ENCODE measurements at places on chromosomes 2 and 18.

GRCh38 chr2:44168681-44169154, at the start of gene PPM1B:
Gene PPM1B, plus strand, starts transcription at chr2:44168875. Its CDS starts 32,325 bp downstream, at chr2:44201200.
- DNase-seq, result peak; percentile 99

DNA sequence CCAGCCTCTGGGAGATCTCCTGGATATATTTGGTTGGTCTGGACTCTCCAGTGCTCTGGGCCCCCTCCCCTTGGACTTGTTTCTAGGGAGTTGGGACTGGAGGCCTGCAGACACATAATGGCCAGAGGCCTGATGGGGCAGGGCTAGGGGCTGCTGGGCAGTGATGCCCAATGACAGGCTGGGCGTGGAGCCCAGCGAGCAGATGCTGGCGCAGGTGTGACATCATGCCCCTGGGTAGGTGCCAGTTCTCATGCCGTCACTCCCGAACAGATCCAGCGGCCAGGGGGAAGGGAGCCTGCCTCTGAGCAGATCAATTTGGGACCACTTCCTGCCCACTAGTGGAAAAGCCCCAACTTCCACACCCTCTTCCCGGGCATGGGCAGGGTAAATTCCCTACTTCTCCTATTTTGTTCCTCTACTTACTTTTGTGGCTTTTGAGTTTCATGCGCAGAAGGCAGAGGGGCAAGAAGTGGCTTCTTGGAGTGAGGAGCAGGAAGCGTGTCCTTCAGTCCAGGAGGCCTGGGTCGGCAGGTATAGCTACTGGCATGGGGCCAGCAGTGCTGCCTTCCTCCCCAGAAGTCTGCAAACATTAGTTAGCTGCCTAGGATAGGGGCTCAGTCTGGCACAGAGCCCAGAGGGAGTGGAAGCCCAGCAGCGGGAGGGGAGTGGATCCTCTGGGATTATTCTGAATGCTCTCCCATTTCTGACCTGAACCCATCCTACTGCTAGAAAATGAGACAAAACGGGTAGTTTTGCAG, 6.1 kb downstream of the MPV17 start:
- no peak for DNase-seq

- no peak for DNase-seq
Observed at GRCh38 chr2:149904352-149905175, 317.0 kb upstream of the MMADHC start.

- no peak for DNase-seq
Observed at GRCh38 chr2:30022444-30023071, 101.2 kb upstream of the ALK start.

- no peak for DNase-seq
Observed at GRCh38 chr2:161321944-161322648, 13.9 kb downstream of the PSMD14 start.

- DNase-seq, result no peak
Observed at GRCh38 chr2:36466135-36466534, 110.6 kb downstream of the CRIM1 start.

DNA sequence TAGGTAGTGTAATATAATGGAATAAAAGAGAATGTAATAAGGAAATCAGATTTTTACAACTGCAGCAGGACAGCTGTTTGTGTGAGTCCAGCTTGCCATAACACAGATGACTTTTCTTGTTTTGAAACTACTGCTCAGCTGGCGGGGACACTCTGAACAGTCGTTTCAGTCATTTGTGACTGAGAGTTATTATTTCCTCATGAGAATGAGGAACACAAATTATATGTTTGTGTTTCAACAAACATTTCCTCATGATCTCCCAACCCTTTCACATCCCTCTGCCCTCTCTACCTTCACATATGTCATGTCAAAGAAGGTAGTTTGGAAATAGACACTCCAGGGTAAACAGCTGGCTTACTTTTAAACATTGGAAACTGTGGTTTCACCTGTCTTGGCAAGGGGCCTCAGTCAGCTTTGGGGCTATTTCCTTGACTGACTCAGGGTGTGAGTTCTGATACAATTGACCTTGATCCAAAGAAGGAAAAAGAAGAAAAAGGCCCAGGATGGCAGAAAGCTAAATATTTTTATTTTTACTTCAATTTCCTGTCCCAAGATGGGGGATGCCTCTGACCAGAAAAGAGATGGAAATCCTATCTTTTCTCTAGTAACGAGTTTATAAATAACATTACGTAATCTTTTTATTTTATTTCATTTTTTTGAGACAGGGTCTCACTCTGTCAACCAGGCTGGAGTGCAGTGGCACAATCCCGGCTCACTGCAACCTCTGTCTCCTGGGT, 593 bp downstream of the SP140L start:
- DNase-seq, result no peak

GRCh38 chr18:24009651-24010333, 4.8 kb upstream of the TTC39C start:
- DNase-seq, result no peak

- no peak for DNase-seq
Observed at GRCh38 chr18:32183503-32183902, 6.3 kb upstream of the MEP1B start.

- DNase-seq, result no peak
Observed at GRCh38 chr2:53170466-53170865, 597.1 kb upstream of the CHAC2 start.

- no peak for DNase-seq
Observed at GRCh38 chr2:200479692-200480265, 30.1 kb downstream of the KCTD18 start.

DNA sequence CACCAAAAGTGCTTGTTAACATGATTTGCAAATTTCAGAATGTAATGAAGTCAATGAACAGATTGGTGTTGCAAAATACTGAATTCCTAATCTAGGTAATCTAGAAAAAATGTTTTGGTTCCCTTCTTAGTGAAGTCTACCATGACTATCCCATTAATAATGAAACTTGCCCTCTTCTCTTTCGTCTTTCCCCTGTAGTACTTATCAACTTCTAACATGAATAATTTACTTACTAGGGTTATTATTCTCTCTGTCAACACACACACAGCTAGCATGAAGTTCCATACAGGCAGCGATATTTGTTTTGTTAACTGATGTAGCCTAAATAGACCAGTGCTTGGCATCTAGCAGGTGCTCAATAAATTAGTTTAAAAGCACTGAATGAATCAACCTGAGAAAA, 160.2 kb downstream of the NCK2 start:
- no peak for DNase-seq

DNA sequence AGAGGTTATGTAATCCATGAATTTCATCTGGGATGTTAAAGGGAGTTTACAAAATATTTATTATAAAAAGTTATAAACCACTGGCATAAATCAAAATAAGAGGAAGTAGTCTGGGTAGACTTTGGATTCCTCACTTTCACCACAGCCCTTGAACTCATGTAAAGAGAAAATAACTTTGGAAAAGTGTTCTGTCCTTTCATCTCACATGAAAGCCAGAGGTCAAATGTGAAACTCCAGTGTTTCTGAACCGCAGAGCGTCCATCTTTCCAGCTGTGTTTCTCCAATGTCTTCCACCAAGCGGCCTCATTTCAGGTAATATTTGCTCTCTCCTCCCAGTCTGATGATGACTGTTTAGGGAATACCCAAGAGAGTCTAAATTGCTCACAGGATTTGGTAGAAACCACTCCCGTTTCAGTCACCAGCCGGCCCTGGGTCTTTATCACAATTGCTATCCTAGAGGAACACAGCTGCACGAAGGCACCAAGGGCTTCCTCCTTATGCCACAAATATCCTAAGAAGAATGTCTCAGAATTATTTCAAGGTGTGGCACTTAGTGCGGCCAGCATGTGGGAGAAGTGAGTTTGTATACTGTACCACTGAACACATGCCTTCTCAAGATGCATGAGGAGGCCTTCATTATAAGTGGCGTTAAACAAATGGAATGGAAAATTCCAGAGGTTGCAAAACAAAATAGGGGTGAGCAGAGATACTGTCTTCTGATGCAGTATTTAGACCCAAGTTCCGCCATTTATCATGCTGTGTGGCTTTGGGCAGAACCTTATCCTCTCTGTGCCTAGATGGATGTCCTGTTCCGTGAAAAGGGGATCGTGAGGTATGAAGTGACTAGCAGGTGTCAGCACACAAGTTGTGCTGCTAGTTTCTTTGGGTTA, 63.8 kb downstream of the ACTR2 start:
- DNase-seq, result no peak

GRCh38 chr2:62344472-62344871, 148.6 kb downstream of the B3GNT2 start:
- no peak for DNase-seq

DNA sequence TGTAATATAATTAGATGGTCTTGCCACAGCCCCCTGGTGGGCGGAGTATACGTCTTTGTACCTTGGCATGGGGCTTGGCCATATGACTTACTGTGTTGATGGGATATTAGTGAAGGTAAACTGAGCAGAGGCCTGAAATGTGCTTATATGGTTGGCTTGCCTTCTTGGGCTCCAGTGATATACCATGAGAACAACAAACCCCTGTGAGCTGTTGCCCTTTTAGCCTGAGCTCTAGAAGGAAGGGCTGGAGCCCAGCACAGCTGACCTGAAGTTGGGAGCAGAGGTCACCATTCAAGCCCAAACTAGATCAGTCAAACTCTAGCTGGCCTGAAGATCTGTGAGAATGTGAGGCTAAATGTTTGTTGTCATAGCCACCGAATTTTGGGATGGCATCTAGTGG, 75.2 kb upstream of the CD302 start:
- no peak for DNase-seq

- no peak for DNase-seq
Observed at GRCh38 chr18:75966431-75966830, 528.6 kb downstream of the ZNF516 start.

GRCh38 chr2:80579756-80580155, 275.2 kb upstream of the LRRTM1 start:
- no peak for DNase-seq

DNA sequence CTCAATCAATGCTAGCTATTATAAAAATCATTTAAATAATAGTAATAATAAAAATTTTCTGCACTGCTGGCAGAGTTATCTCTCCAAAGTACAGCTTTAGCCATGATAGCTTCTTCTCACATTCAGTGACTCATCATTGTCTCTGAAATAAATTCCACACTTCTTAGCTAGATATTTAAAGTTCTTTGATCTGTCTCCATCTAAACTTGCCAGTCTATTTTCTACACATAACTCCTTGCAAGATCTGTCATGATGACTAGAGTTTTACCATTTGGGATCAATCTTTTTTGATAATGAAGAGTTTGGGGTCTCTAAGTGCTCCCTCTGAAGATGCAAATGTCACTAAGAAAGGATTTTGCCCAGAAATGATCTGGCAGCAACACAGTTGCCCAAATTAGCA, 155.4 kb upstream of the LHCGR start:
- DNase-seq, result no peak

GRCh38 chr2:162938387-162938786, 99.8 kb upstream of the KCNH7 start:
- DNase-seq, result no peak

DNA sequence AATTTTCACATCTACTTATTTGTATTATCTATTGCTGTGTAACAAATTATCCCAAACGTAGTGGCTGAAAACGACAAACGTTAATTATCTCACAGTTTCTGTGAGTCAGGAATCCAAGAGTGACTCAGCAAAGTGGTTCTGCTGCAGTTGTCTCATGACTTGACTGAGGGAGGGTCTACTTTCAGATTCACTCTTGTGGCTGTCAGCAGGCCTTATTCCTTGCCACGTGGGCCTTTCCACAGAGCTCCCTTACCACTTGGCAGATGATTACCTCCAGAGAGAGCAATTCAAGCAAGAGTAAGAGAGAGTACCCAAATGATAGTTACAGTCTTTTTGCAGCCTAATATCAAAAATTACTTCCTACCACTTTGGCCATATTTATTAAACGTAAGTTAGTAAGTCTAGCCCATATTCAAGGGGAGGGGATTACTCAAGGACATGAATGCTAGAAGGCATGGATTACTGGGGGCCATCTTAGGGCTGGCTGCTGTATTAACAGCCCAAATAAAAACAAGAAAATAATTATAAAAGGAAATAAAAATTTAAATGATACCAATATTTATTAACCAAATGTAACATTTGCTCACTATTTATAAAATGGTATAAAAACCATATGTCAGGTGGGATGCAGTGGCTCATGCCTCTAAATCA, 48.7 kb upstream of the NBEAL1 start:
- no peak for DNase-seq

DNA sequence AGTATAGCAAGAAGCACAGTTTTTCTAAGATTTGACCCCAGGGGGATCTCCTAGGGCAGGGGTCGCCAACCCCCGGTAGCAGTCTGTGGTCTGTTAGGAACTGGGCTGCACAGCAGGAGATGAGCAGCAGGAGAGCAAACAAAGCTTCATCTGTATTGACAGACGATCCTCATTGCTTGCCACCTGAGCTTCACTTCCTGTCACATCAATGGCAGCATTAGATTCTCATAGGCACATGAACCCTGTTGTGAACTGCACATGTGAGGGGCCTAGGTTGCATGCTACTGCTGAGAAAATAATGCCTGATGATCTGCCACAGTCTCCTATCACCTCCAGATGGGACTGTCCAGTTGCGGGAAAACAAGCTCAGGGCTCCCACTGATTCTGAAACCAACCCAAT, 136.2 kb downstream of the RGPD3 start:
- no peak for DNase-seq

- DNase-seq, result no peak
Observed at GRCh38 chr2:215594766-215595165, 158.9 kb upstream of the FN1 start.

- no peak for DNase-seq
Observed at GRCh38 chr2:80311304-80311703, 6.8 kb upstream of the LRRTM1 start.

GRCh38 chr2:150742094-150742493, 254.6 kb upstream of the RND3 start:
- no peak for DNase-seq

GRCh38 chr2:45329045-45329677, 281.9 kb downstream of the SRBD1 start:
- no peak for DNase-seq

GRCh38 chr2:208097801-208098200, 26.5 kb downstream of the CRYGD start:
- no peak for DNase-seq

GRCh38 chr18:77148289-77148688, 15.7 kb upstream of the MBP start:
- no peak for DNase-seq

DNA sequence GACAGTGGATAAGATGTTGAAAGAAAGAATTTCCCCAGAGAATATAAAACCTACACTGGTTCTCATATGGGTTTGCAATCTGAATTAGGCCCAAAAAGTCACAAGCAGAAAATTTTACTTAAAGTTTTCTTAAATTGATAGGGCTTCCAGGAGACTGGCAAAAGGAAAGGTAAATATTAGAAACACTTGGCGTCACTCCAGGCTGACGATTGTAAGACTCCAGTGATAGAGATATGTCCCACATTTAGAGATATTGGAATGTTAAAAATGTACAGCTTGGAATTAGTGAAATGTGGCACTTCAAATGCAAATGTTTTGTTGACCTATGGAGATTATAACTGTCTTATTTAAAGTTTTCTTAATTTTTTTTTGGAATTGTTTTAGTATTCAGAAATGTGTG, 14.0 kb downstream of the YIPF4 start:
- no peak for DNase-seq

- DNase-seq, result no peak
Observed at GRCh38 chr2:177320596-177320995, 56.1 kb upstream of the NFE2L2 start.

DNA sequence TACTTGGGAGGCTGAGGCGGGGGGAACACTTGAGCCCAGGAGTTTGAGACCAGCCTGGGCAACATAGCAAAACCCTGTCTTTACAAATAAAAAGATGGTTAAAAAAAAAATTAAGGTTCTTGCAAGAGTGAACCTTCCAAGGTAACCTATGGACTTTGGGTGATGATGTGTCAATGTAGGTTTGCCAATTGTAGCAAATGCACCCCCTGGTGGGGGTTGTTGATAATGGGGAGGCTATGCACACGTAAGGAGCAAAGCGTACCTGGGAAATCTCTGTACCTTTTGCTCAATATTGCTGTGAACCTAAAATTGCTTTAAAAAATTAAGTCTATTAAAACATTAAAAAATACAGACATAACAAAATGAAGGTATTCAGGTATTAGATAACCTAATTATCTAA, 70.4 kb downstream of the CWC22 start:
- DNase-seq, result peak; percentile 25
